Uterus (tissue), 4 donors: ENCODE measurements at places on chromosomes 7 and 10. TPM values are rescaled to one million over a fixed set of nuclear protein-coding genes. Genes with fewer than 3 reads are reported as not detected.
A peak's percentile ranks its signal among the peaks of the same experiment; 100 is the strongest.

DNA sequence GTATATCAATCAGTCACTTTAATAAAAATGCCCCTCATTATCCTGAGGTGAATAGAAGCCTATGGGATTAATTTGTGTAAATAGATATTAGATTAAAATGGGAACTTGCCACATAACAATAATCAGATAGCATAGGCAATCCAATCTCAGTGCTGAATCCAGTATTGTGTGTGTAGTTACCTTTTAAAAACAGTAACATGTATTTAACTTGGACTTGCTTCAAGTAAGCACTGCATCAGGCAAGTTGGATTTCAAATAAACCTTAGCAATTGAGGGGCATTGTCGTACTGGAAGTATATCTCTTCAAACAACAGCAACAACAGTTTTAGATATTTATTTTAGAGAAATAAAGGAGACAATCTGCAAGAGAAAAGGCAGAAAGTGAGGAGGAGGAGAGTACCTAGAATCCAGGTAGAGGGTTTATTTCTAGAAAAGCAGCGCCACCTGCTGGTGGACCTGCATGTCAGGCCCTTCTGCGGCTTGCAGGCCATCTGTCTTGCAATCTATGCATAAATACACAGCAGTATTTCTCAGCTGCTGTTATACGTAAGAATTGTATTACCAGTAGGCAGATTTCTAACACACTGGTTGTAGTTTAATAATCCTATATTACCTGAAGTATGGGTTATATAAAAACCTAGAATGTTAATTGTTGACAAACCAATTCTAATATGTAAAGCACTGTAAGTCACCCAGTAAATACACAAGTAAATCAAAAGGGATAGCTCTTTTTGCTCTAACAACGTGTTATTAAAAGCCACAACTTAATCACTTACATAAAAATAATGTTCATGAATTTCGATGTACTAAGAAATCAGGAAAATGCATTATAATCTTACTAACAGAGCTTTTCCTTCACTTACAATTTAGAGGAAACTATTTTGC lies 652.8 kb downstream of the KCNMA1 start:
- DNase-seq, result peak; percentile 77

GRCh38 chr7:3721422-3721821 lies 420.4 kb downstream of the SDK1 start:
- no peak for DNase-seq

GRCh38 chr10:7264313-7264756 lies 146.5 kb downstream of the SFMBT2 start:
- no peak for DNase-seq

The STOX1 gene
- total RNA-seq, result 0.51 TPM

DNA sequence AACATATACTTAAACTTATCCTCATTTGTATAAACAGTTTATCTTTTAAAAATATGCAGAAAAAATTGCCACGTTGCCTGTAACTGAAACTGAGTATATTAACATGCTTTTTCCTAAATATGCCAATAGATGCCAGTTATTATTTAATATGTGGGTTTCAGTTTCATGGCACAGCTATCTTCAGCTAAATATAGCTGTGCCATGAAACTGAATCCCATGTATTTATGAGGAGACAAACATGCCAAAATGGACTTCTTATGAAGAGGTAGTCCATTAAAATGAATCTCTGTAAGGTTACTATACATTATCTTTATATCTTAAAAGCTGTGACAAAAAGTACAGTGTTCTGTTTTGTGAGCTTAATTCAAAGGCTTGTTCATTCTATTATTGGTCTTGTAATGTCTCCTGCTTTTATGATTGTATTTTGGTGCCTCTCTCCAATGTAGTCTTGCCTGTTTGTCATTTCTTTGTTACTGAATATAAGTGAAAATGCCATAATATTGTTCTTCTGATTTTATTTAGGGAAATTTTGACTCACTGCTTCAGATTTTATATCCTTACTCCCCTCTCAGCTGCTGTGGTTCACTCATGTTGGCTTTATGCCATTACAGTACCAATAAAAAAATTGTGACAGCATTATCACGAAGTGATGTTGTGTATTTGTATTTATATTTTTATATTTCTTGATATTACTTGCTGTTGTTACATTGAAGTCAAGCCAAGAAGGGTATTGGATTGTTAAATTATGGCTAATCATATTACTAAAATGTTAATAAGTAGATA lies 34.3 kb upstream of the CACNA2D1 start:
- no peak for DNase-seq

The CALML3 gene
- total RNA-seq, result not detected

GRCh38 chr10:82335831-82336230 lies 460.8 kb downstream of the NRG3 start:
- no peak for DNase-seq

DNA sequence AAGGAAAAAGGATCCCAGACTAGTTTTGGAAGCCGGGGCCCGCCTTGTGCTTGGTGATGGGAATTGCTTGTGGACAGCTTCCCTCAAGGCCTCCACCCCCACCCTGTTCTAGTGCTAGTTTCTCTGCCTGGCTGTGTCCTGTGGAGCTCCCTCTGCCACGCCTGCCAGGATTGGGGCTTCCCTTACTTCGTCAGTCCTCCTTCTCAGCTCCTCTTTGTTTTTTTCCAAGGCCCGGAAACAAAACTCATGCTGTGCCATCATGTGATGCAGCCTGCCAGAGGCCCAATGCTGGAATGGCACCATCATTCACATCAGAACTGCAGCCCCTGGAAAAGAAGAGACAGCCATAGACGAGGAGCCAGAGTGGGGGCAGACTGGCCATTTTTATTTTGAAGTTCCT lies 11.2 kb downstream of the YKT6 start:
- no peak for DNase-seq

DNA sequence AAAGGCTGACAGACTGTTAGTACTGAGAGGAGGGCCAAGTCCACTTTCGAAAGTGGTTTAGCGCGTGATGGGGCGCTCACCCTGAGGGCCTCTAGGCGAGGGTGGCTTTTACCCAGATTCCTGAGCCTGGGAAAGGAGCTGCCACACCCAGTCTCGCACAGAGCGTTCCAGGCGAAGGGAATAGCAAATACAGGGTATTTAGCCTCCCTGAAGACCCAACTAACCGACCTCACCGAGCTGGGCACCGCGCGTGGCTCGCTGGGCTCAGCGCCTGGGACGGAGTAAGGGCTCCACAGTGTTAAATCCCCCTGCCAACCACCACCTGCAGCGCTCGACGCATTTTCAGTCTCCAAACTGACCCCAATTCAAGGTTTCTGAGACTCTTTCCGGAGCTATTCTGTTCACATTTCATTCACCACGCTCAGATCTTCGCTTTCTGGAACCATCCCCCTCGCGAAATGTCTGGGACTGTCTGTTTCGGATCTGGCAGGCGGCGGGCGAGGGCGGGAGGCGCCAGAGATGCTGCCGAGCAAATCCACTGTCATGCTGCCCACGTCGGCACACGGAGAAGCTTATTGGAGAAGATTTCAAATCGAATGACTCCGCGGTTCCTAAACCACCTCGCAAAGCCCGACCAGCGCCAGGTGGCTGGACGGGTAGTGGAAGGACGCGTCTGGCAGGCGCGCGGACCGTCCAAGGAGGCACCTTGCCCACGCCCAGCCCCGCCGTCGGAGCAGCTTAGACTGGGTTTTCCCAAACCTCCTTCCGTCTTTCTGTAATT lies 1.4 kb upstream of the OSBPL3 start:
- peak; percentile 26 for DNase-seq

GRCh38 chr7:76358011-76358480 lies 745 bp downstream of the YWHAG start:
- peak; percentile 62 for DNase-seq
